Endothelial cell (in vitro differentiated cells): ENCODE measurements at places on chromosomes 6 and 20. TPM values are rescaled to one million over a fixed set of nuclear protein-coding genes. Genes with fewer than 3 reads are reported as not detected.

GRCh38 chr20:1674361-1674760 lies 16.8 kb upstream of the SIRPG start:
- no peak for DNase-seq

DNA sequence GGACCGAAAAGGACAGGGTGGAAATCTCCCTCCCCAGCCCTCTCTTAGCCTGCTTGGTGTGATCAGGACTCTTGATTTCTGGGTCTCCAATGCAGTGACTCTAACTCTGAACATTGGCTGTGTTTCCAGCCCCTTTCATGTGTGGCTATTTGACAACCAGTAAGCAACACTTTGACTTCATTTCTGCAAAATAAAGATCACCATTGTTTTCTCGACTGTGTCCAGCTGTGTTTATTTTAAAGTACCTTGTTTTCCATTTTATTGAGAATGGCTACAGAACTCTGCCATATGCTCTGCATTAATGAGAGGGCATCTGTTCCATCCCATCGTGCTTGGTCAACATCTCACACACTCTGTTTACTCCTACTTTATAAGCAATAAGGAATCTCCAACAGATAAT lies 60.9 kb upstream of the TAGAP start:
- no peak for DNase-seq

The GSS gene
- 48.3 TPM for total RNA-seq

DNA sequence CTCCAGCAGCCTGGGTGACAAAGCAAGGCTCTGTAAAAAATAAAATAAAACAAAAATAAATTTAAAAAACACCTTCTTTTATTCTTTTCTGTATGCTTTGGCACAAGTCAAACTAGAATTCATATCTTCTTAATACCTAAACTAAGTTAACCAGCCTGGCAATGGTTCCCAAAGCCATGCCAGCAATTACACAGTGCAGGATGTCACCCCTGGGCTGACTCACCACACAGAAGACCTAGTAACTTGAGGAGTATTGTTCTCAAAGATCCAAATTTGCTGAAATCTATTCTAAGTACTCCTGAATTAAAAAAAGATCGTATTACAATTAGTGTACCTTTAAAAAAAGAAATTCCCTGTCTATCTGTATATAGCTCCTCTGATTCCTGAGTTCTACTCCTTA lies 162.7 kb upstream of the SGK1 start:
- no peak for DNase-seq

The FAM83C gene
- total RNA-seq = not detected

DNA sequence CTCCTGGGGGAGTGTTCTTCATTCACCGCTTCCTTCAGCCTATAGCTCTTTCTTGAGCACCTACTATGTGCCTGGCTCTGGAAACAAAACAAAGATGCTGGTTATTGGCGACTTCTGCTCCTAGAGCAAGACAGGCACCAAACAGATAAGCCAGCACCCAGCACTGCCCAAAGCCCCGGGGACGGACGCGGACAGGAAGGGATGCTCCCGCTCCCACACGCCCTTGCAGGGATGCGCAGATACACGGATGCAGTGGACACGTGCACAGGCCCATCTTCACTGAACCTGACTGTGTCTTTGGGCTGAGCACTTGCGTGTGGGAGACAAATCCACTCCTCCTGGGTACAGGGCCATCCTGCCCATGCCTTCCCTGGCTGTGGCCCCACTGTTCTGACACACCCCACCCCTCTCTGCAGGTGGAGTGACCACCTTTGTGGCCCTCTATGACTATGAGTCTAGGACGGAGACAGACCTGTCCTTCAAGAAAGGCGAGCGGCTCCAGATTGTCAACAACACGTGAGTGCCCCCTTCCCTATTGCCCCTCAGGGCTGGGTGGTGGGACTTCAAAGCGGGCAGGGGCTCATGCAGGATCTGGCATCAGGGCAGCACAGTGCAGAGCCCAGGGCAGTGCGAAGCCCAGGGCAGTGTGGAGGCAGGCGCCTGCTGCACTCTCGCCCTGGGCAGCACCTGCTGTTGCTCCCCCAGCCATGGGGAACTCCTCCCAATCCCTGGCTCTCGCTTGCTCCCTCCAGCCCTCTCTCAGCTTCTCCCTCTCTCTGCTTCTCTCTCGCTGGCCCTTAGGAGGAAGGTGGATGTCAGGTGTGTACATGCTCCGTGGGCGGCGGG lies 39.9 kb downstream of the SRC start:
- DNase-seq = no peak

The HLA-DRB1 gene
- total RNA-seq = 5.1 TPM
